Activated T-cell treated with anti-CD3 and anti-CD28 coated beads, Interleukin-2, amount 50 U/mL, for 24 hours (primary cell): ENCODE measurements at places on chromosomes 12 and 14.

DNA sequence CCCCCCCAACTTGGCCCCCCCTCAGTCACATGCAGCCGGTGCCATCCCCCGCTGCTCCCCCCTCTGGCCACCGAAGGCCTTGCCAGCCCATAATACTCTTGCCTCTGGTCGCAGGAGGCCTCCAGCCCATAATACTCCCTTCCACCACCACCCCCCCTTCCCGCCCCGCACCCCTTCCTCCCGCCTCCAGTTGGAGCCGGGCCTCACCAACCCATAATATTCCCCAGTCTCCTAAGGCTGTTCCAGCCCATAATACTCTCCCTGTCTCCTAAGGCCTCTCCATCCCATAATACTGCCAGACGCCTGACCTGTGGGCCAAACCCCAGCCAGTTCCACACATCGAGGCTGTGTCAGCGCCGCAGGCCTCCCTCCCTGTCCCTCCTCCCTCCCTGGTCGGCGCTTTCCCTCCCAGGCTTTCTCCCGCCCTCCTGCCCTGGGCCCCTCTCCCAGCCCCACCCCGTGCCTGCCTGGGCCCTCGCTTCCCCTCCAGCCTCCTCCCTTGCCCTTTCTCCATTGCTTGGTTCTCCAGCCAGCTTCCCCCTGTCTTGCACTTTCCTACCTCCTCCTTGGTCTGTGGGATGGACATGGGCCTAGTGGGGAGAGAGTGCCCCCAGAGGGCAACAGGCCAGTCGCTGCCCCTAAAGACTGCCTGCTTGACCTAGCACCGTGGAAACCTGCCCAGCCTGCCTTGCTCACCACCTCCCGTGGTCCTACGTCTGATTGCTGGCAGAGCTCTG lies 6.8 kb upstream of the CHD4 start:
- peak; percentile 49 for DNase-seq

GRCh38 chr12:52258335-52258901 lies 16.0 kb upstream of the KRT86 start:
- no peak for DNase-seq

DNA sequence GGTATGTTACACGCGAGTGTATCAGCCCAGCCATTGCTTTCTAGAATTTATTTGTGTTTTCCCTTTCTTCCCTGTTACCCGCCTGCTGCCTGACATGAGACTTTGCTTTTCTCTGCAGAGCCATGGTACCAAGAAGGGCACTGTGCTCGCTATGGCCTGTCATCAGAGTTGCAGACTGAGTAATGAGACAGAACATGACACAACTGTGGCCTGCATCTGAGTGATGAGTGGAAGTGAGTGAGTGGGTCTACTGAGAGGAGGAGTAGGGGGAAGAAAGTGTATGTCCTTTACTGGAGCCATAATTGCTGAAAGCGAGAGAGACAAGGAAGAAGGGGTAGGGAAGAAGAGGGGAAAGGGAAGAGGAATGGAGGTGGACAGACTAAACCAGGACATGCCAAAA lies 2.9 kb downstream of the RILPL1 start:
- no peak for DNase-seq

- DNase-seq = no peak
Observed at GRCh38 chr14:59126714-59127436, 61.6 kb upstream of the DAAM1 start.

DNA sequence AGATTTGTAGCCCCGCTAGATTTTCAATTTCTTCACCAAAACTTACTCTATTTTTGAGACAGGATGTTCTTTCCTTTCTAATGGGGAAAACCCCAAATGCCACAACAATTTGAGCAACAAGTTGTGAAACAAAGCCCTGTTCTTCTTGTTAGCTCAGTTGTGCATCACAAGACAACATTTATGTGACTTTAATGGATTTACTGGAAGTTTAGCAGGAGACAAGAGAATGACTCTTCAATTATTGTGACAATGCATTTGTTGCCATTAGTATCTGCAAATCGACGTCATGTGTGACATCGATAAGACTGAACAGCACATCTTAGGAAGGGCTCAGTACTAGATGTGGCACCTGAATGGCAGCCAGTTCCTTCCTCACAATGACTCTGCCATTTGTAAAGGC lies 1028.9 kb upstream of the TMEM132C start:
- DNase-seq = no peak

DNA sequence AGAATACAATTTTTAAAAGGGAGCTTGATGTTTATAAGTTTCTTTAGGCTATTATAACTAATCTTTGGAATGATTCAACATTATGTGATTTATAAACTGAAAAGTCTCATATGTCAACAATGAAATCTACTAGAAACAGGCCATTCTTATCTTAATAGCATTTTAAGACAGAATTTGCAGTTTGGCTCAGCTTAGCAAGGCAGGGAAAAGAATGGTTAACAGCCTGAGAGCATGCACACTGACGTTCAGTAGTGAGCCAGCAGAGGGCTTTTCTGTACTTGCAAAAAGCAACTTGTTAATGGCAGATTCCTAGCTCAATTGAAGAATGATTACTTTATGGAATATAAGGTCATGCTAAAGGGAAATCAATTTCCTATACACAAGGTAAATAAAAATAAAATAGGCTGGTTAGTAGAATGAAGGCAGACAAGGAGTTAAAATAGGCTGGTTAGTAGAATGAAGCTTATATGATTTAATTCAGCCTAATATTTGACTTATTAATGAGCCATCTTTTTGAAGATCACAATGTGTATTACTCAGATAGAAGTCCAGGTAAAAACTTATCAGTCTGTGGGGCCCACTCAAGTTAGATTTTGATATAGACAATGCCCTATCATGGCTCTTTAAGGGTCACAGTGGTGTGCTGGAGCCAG lies 95.9 kb downstream of the OTOGL start:
- no peak for DNase-seq

GRCh38 chr14:98903371-98903770 lies 368.6 kb downstream of the BCL11B start:
- DNase-seq = no peak

GRCh38 chr12:121228919-121229665 lies 19.2 kb downstream of the P2RX4 start:
- DNase-seq = no peak

- no peak for DNase-seq
Observed at GRCh38 chr14:32744811-32745445, 193.8 kb upstream of the NPAS3 start.

- DNase-seq = no peak
Observed at GRCh38 chr12:52148464-52149181, 43.2 kb downstream of the KRT80 start.

- DNase-seq = no peak
Observed at GRCh38 chr14:65958664-65959562, 527.3 kb upstream of the CCDC196 start.

GRCh38 chr12:124396544-124397398 lies 101.9 kb downstream of the RFLNA start:
- DNase-seq = no peak

- no peak for DNase-seq
Observed at GRCh38 chr12:19373586-19373985, 65.7 kb upstream of the AEBP2 start.

DNA sequence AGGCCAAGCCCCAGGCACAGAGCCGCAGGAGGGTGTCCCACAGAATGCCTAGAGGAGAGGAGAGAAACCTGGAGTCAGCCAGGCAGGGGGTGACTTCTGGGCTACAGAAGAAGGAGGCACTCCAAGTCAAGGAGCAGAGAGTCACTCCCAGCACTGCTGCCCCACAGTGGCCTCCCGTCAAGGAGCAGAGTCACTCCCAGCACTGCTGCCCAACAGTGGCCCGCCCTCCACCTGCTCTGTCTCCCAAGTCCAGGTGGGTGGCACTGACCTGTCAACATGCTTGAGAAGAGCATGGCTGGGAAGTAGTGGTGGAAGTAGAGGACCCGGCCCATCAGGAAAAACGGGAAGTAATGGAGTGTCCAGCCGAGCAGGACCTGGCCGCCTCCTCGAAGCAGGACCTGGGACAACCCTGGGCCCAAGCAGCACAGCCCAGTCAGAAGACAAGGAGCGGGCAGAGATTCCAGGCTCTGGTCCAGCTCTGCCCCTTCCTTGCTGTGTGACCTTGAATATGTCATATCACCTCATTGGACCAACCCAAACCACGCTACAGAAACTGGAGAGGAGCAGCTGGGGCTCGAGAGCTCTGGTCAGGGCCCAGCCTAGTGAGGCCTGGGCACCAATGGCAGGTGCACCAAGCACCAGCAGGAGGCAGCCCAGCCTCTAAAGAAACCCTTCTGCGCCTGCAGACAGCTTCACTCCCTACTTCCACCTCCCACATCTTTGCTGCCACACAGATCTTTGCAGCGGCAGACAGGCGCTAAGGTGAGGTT lies 7.6 kb upstream of the NGB start:
- DNase-seq = no peak

DNA sequence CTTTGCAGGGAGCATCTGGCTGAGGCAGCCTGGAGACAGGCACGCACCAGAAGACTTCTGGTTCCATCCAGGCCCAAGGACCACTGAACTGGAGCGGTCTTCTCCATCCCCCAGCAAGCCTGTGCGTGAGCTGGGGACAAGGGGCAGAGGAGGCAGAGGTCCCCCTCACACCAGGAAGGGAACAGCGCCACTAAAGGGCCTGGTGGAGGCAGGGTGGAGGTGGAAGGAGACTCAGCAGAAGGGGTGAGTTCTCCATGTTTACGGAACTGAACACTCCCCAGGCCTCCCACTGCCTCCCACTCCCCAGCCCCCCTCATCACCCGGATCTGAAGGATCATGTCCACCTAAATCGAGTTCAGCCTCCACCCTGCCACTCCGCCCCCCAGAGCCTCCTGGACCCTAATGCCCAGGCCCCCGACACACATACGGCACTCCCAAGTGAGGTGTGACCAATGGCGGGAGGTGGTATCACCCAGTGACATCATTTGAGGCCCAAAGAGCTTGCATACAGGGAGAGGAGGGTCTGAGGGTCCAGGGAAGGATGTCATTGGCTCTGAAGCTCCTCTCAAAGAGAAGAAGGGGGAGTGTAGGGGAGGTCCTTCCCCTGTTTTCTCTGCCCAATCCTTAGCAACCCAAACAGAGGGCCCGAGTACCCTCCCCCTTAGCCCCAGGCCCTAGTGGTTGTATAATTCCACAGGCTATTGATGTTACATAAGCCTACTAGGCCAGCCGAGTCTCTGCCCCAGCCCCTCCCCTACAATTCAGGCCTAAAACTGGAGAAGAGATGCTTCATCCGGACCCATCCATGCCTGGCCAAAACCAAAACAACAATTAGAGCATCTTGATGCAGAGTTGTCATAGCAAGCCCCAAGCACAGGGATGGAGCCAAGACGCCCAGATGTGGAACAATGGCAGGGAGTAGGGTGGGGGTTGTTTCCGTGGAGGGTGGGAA lies 1.0 kb downstream of the FAIM2 start:
- DNase-seq = no peak

- DNase-seq = no peak
Observed at GRCh38 chr12:122842505-122843405, 7.5 kb downstream of the HIP1R start.

DNA sequence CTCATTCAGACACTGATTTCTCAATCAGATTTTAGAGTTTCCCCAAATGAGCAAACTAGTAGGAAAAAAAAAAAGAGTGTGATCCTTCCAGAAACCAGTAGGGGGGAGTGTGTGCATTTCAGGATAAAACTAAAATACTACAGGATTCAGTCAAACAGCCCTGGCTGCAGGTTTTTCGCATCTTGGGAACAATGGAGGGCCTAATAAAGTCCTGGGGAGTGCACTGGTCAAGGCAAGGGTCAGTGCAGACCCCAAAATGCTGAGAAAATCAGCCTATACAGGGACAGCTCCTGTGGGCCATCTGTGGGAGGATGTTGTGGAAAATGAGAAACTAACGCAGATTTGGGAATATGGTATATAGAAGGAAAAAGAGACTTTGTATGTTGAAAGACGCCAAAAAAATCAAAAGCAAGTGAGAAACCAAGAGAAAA lies 22.2 kb upstream of the ABCD4 start:
- no peak for DNase-seq

- no peak for DNase-seq
Observed at GRCh38 chr12:53989227-53990113, 4.5 kb downstream of the HOXC10 start.

DNA sequence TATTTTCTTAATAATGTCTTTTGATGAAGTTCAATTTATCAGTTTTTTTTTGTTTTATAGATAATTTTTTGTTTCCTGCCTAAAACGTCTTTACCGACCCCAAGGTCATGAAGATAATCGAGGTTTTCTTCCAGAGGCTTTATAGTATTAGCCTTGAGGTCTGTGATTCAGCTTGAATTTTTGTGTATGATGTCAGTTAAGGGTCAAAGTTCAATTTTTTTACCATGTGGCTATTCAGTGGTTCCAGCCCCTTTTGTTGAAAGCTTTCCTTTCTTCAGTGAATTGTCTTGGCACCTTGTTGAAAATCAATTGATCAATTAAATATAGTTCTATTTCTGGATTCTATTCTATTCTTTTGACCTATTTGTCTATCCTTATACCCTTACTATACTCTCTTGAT lies 3.2 kb upstream of the MGST1 start:
- no peak for DNase-seq

DNA sequence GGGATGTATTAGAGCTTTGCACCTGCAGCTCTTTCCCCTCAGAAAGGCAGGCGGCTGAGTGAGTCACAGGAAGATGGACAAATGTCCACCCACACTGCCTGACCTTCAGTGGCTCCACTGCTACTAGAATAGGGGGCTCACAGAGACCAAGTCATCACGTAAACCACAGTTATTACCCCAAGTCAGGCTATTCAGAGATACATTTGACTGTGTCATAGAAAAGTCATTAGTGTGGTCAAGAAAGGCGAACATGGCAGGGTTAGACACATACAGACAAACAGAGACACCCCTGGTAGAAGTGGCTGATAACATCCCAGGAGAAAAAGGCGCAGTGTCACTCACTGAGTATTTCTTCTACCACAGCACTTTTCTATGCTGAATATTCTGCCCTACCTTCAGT lies 36.0 kb downstream of the GCH1 start:
- DNase-seq = no peak

- DNase-seq = no peak
Observed at GRCh38 chr12:41467591-41468325, 279.6 kb downstream of the PDZRN4 start.

GRCh38 chr14:99322731-99323599 lies 51.0 kb upstream of the BCL11B start:
- no peak for DNase-seq

GRCh38 chr12:122067966-122068365 lies 10.6 kb upstream of the MLXIP start:
- DNase-seq = no peak

GRCh38 chr14:104334424-104335161 lies 196.2 kb downstream of the KIF26A start:
- DNase-seq = peak; percentile 11

- no peak for DNase-seq
Observed at GRCh38 chr12:57465747-57466505, 6.3 kb downstream of the GLI1 start.

- no peak for DNase-seq
Observed at GRCh38 chr12:126432780-126433179, 1367.5 kb downstream of the AACS start.

- DNase-seq = no peak
Observed at GRCh38 chr12:14802721-14803010, 612 bp downstream of the WBP11 start.

GRCh38 chr12:2510045-2510444 lies 284.7 kb upstream of the FKBP4 start:
- DNase-seq = no peak
